ENCODE measurements at places on chromosomes 3 and 15.
A peak's percentile ranks its signal among the peaks of the same experiment; 100 is the strongest.

GRCh38 chr3:49255718-49256511 lies 21.1 kb downstream of the C3orf62 start:
- no peak for DNase-seq

DNA sequence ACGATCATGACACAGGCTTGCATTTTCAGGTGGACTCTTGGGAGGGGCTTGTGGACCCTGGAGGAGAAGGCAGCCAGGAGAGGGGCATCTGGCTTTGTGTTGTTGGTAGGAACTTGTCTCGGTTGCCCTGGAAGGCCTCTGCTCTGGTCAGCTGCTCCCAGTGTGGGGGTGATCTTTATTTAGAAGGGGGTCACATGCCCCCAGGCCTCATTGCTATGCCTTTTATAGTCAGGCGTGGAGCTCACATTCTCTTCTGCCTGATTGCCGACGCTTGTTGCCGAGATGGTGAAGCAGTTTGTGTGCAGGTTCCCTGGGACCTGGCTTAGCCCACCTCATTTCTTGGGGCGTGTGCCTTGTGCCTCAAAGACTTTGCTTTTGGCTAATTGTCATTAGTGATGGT lies 66.6 kb downstream of the IGF1R start:
- DNase-seq: no peak

- no peak for DNase-seq
These were observed 269.7 kb downstream of the ABHD5 start for GRCh38 chr3:43960448-43960840.

DNA sequence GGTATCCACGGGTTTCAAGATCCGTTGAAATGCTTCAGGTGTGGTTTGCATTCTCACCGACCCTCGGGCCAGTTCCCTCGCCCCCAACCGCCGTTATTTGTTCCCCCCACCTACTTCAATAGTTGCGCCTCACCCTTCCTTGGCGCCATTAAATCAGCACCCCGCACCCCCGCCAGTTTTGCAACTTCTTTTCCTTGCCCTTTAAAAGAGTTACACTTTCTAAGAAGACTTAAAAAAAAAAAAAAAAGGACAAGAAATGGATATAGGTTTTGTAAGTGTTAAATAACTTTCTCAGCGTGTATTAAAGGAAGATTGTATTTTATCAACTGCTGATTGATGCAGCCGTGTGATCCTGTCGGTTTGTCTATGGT lies 87.2 kb downstream of the NR2F2 start:
- no peak for DNase-seq

DNA sequence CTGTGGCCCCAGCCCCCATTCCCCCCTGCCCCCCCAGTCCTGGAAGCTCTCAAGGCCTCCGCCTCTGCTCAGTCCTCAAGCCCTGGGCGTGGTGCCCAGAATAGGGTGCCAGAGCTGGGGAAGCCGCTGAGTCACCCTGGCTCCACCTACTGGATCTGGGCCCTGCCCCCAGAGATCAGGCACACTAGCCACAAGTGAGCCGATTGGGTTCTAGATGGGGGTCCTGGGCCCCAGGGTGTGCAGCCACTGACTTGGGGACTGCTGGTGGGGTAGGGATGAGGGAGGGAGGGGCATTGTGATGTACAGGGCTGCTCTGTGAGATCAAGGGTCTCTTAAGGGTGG lies 5.7 kb downstream of the EIF4G1 start:
- DNase-seq: peak; percentile 93

DNA sequence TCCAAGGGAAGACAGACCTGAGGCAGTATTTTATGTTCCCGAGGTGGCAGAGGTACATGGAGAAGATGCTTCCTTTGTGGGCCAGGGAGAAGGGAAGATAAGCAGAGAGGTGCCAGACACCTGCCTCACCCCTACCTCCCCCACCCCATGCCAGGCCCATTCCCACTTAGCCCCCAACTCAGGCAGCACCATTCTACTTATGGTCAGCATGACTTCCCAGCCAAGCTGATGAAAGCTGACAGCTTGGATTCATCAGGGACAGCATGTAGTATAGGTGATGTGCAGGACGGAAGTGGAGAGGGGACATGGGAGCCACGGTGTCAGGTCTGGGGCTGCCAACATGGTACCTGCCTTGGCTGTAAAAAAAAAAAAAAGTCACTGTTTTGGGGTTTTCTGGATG lies 57.5 kb upstream of the CSPG4 start:
- DNase-seq: no peak

DNA sequence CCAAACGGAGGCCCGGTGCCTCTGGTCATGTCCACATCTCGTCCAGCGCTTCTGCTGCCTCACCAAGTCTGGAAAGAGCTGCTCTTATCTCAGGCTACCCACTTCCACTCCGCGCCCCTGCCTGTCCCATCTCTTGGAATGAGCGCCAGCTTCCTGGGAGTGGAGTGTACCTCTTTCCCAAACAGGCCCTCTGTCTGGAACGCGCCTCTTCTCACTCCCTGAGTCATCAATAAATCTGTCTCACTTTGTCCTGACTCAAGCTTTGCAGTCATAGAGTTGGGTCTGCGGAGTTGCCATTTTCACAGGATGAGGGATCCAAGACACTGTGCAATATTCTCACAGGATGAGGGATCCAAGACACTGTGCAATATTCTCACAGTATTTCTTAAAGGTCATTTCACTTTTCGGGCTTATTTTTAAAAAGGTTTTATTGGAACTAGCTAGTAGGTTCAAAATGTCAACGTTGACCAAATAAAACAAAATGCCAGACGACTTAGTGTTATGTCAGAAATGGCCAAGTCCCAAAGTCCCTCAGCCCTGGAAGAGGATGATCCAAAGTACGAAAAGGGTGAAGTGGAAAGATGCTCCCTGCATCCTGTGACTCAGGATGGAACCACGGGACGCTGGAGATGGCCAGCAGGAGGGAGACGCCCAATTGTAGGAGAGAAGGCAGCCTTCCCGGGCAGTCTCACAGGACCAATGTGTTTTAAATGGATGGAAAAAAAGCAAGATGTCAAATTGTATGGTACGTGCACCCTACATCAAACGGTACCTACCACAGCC lies 81.1 kb downstream of the CHSY1 start:
- no peak for DNase-seq

- no peak for DNase-seq
These were observed 99.9 kb upstream of the PLSCR4 start for GRCh38 chr3:146350852-146351251.

DNA sequence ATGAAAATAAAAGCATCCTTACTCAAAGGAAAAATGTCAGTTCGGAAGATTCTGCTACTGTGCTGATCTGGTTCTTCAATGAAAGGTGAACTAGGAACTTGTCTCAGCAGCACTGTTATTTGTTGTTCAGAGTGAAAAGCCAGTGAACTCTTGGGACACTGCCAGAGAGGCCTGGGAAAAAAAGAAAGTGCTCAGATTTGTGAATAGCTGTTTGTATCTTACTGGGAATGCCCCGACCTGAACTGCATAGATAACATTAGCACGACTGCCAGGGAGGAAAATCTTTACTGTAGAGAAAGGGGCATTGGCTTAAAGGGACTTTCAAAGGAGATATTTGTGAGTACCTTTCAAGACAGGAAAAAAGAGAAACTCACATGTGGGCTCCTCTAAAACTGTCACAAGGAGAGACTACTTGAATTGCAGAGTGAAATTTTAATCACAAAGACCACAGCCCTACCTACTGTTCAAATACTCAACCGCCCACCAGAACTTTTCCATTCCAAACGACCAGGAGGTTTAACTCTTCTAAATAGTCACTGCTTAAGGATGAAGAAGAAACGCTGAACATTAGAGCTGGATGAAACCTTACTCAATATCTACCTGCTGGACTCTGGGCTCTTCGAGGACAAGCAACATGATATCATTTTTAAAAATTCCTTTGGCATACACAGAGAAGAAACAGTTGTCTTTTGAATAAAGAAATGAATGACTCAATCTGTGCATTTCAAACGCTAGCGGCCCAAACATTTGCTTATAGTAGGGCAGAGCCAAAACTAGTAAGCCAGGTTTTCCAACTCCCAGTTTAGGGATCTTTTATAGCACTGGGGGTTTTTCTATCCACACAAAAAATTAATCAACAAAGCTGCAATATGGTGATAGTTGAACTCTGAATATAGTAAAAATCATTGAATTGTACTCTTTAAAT lies 13.4 kb downstream of the TAMM41 start:
- no peak for DNase-seq

DNA sequence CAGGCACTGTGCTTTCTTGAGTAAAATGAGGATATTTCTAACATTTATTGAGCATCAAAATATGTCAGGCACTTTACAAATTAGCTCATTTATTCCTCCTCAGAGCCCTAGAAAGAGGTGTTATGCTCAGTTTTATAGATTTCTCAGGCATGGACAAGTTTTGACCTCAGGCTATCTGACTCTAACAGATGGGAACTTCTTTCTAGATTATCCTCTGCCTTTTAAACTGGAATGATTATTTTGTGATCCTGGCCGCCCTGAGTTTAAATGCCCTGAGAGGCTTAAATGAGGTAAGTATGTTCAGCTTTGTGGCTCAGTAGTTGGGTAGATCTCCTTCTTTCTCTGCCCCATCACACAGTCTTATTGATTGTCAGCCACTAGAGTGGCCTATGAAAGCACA lies 32.3 kb upstream of the ATP1B3 start:
- DNase-seq: no peak

DNA sequence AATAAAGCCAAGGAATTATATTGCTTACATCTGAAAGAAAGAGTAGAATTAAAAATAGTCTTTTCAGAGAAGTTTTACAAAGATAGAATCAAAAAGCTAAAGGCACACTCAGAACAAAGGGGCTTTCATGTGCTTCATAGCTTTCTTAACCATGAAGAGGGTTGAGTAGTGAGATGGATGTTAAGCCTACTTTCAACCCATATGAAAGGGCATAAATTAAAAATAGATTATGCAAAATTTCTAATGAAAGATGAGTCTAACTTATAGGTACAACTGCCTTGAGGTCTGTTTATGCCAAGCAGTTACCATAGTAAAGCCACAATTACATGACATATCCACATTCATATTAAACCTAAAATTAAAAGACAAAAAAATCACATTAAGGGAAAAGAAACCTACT lies 223.3 kb upstream of the ARHGEF26 start:
- no peak for DNase-seq

GRCh38 chr3:46665763-46666452 lies 27.6 kb downstream of the ALS2CL start:
- no peak for DNase-seq

DNA sequence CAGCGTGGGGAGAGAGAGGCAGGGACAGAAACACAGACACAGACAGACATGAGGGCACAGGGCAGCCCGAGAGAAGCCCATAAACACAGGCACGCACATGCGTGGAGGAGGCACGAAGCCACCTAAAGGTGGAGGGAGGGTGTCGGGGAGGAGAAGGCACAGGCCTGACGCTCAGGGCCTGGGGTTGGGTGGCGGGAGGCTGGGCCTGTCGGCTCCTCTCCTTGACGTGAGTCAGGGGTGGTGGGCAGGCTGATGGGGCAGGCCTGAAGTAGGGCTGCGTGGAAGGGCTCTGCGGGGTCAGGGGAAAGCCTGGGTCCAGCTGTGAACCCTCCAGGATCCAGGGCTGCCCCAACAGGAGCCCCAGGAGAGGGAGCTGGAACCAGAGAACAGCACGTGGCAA lies 74.2 kb downstream of the EPHB3 start:
- DNase-seq: no peak

DNA sequence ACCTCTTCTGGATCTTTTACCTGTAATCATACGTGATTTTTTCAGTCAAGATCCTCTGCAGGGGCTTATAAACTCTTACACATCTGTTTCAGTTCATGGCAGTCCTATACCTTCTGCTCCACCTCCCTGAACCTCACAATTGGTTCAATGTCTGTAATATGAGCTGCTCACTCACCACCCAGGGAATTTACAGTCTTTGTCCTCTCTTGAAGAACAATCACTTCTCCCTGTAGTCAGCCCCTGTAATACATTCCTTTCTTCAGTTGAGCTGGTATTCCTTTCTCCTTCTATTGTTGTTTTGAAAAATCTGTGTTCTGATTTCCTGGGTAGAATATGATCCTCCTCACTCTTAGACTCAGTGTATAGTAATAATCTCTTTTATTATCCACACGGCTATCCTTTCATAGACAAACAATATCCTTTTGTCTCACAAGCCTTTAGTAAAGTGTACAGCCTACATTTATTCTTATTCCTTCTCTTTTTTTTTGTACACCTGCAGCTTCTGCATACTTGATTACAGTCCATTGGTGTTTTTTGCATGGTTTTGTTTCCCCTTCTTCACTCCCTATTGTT lies 101.8 kb downstream of the NECTIN3 start:
- no peak for DNase-seq

DNA sequence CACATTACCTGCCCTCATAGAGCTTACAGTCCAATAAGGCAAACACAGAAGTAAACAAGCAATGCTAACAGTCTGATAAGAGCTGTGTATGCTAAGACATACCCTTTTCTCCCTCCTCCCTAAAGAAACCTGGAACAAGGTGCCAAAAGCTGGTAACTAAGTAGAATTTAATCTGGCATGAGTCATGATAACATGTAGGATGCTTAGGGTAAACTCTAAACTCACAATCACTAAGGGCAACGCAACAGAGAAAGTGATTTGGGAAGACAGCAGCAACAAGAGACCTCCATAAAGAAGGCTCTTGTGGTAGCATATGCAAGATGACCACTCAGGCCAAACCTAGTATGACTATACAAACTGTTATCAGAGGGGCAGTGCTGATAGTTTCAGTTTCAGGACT lies 55.5 kb downstream of the MYO1E start:
- peak; percentile 82 for DNase-seq

DNA sequence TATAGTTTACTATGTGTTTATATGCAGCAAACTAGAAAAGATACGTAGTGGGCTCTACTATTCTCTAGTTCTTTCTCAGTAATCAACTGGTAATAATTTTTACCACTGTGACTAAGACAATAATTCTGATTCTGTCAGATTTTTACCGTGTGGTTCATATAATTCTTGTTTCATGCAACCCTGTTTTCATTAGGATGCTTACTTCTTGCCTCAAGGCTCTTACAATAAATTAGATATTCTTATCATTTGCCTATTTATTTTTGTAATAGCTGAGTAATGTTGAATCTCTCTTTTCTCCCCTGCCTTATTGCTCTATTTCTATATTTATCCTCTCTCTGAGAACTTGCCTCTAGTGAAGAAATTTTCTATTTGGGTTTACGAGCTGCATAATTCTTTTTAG lies 524.7 kb downstream of the NAALADL2 start:
- no peak for DNase-seq

- DNase-seq: no peak
These were observed 25.1 kb upstream of the PROK2 start for GRCh38 chr3:71810056-71810455.

All from NCI-H226 (cell line).